ENCODE measurements at places on chromosomes 3 and 15. TPM values are rescaled to one million over a fixed set of nuclear protein-coding genes. Genes with fewer than 3 reads are reported as not detected.

The AMIGO3 gene
- 1.6 TPM for polyA plus RNA-seq

The IQCH gene
- 6.3 TPM for polyA plus RNA-seq

The COL8A1 gene
- 7.0 TPM for polyA plus RNA-seq

The CLEC3B gene
- polyA plus RNA-seq: 31.8 TPM

The IL17RC gene
- 43.9 TPM for polyA plus RNA-seq

The MEGF11 gene
- polyA plus RNA-seq: 2.4 TPM

The TMEM158 gene
- 9.4 TPM for polyA plus RNA-seq

The NAA80 gene
- polyA plus RNA-seq: 10.5 TPM

The PRRT3 gene
- 4.3 TPM for polyA plus RNA-seq

The LRTM1 gene
- polyA plus RNA-seq: not detected

The DMXL2 gene
- polyA plus RNA-seq: 67.5 TPM

The STRIT1 gene
- 3.3 TPM for polyA plus RNA-seq

The NEK10 gene
- 1.9 TPM for polyA plus RNA-seq

The TEX9 gene
- 26.4 TPM for polyA plus RNA-seq

The INSYN1 gene
- polyA plus RNA-seq: 23.5 TPM

The ACAN gene
- polyA plus RNA-seq: 3.1 TPM

The CILP gene
- polyA plus RNA-seq: 4.1 TPM

The GP5 gene
- polyA plus RNA-seq: 0.40 TPM

The CPNE9 gene
- 0.15 TPM for polyA plus RNA-seq

The CHRNA5 gene
- 9.4 TPM for polyA plus RNA-seq

The NR1I2 gene
- 0.54 TPM for polyA plus RNA-seq

The PTX3 gene
- 4.4 TPM for polyA plus RNA-seq

The CALML4 gene
- polyA plus RNA-seq: 37.0 TPM

The NOX5 gene
- polyA plus RNA-seq: 0.48 TPM

The TMCO5A gene
- not detected for polyA plus RNA-seq

Measured in right renal pelvis (tissue), 4 donors.